Stimulated activated CD4-positive, alpha-beta T cell treated with anti-CD3 and anti-CD28 coated beads, Interleukin-15, amount 100 ng/mL, for 24 hours (primary cell): ENCODE measurements at places on chromosomes 2 and 18.

DNA sequence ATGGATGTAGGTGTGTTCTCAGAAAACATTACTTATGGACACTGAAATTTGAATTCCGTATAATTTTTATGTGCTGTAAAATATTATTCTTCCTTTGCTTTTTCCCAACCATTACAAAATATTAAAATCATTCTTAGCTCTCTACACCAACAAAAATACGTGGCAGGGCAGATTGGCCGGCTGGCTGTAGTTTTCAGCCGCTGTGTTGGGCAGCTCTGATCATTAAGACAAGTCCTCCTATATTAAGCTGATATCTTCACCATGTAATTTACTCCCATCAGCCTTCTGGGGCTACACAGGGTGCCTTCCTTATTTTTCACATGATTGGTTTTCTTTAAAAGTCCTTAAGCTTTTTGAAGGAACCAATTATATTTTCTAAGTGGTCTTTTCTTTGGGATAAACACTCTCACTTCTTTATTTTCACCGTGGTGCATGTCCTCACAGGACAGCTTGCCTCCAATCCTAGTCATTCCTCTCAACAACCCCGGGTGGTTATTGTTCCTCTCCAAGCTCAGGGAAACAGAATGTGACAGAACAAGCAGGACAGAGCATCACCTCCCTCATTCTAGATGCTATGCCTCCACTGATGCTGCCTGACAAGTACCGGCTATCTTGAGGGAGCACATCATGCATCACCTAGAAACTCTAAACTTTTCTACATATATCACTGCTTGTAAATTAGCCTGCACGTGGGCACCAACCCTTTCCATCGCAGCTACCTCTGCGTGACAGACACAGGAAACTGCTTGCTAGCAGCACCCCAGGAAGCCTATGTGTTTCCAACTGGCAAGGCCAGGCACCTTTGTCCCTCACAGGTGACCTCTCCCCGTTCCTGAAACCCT is 362.3 kb downstream of the MYCN start:
- DNase-seq: no peak

- no peak for DNase-seq
Observed at GRCh38 chr2:9918275-9918674, 33.2 kb upstream of the GRHL1 start.

DNA sequence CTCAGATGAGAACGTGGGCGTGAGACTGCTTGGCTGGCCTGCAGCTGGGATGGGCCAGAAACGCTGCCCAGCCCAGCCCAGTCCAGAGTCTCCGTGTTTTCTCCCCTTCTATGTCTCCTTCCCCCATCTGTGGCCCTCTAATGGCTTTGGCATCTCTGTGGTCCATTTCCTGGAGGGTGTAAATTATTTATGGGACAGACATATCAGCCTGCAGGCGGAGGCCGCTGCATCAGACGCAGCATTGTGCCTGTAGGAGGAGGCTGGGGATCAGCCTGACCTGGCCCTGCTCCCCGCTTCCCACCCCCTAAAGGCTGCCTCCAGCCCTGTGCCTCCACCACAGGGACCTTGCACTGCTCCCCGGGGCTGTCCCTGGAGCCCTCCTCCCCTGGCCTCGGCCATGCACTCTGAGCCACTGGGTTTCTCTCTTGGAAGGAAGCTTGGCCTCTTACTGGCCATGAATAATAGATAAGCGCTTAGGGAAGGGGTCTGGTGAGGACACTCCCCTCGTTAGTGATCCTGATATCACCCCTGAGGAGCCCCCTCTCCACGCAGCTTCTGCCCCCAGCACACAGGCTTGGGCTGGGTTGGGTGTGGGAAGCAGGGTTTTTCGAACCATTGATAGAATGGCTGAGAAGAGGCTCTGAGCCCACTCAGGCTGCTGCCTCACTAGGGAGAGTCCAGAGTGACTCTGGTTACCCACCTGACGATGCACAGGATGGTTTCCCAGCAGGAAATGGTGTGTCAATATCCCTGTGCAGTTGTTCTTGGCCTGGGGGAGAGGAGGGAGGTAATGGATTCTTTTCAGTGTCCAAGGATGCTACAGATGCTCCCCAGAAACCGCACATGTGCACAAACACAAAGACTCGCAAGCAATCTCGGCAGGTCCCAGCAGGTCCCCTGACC is 185.5 kb downstream of the MYCN start:
- no peak for DNase-seq

DNA sequence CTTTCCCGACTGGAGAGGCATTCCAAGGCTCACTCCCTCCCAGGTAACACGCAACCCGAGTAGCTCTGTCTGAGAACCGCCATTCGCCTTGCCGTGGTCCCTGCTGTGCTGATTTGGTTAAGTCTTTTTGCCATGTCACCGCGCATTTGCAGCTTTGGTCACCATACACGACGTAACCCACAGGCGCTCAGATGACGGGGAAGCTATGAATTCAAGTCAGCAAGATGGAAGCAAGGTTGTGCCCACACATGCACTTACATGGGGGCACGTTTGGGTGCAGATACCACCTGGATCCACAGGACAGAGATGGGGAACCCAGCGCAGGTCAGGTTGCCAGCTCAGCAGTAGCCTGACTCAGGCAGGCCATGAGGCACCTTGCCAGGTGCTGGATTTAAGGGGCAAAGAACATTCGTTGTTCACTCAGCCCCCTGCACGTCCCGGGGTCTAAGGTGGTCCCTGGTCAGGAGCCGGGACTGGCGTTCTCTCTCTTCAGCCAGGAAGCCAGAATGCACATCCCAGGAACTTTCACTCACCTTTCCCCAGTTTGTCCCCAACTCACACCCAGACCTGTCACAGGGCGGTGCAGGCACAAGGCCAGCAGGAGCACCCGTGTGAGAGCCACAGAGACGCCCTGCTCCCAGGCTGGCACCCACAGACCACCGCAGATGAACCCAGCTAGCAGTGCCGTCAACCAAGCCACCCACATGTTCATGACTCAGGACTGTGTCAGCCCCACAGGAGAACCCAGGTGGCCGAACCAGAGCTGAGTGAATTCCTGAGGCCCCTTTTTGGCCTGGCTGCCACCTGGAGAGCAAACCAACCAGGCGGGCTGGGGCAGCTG is 19.9 kb downstream of the SNED1 start:
- DNase-seq: no peak

- no peak for DNase-seq
Observed at GRCh38 chr2:16050261-16050907, 110.0 kb downstream of the MYCN start.

GRCh38 chr18:32724071-32724749 is 48.6 kb downstream of the KLHL14 start:
- no peak for DNase-seq

DNA sequence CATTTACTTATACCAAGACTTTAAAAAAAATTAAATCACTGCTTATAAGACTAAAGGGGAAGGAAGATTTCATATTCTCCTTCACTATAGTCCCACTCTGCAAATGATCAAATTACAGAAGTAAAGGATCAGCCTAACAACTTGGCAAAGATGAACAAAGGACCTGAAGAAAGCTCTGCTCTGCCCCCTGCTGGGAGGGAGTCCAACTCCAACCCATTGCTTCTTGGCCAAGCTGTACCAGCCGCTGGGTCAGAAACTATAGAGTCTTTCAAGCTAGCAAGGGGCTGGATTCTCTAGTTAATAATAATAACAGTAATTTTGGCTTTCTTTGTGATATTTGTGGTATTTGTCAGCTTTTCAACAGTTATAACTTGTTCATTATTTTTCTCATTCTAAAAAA is 927.0 kb upstream of the CRIM1 start:
- peak; percentile 40 for DNase-seq

DNA sequence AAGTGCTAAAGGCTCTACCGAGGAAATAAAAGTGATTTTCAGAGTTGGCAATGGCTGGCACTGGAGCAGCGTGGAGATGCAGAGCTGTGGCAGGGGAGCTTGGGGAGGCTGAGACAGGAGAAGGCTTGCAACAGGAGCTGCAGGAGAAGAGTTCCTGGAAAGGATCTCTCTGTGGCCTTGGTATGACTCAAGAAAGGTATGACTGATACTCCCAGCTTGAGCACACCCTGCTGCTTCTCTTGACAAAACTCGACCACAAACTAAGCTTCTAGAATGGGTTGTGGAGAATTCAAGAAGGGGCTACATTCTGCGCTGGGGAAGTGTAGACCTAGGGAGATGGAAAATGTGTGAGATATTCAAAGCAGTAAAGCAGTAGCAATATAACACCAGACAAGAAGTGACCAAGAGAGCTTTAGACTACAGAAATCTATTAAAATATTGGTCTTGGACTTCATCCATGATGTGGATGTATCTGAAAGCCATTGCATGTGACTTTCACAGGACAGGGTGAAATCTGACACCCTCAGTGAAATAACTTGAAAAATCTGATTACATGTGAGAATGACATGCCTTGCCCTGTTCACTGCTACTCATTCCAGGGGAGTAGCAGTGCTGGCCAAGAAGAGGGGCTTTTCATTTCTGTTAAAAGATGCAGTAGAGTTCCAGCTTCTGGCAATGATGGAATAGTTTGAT is 41.5 kb downstream of the SUCLG1 start:
- no peak for DNase-seq

DNA sequence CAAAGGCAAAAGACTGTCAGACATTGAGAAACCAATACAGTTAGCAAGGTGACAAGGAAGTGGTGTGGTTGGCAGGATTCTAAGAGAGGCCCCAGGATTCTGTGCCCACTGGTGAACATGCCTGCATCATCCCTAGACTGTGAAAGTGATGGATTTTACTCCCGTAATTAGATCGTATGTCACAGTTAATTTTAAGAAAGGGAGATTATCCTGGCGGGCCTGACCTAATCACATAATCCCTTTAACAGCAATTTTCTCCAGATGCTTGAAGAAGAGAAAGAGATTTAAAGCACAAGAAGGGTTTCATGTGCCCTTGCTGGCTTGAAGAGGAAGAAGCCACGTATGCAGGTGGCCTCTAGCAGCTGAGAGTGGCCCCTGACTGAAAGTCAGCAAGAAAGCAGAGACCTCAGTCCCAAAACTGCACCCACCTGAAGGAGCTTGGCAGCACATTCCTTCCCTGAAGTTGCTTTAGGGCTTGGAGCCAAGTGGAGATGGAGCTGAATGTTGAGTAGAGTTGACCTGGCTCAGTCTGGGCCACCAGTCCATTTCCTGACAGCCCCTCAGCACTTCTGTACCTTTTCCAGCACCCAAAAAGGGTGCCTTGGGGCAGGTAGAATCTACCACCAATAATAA is 49.1 kb downstream of the GTF3C3 start:
- DNase-seq: no peak

- no peak for DNase-seq
Observed at GRCh38 chr2:183998797-183999190, 599.5 kb upstream of the ZNF804A start.

GRCh38 chr2:71545572-71546274 is 92.4 kb downstream of the DYSF start:
- peak; percentile 54 for DNase-seq

- DNase-seq: no peak
Observed at GRCh38 chr2:230134496-230135129, 65.9 kb upstream of the SLC16A14 start.

DNA sequence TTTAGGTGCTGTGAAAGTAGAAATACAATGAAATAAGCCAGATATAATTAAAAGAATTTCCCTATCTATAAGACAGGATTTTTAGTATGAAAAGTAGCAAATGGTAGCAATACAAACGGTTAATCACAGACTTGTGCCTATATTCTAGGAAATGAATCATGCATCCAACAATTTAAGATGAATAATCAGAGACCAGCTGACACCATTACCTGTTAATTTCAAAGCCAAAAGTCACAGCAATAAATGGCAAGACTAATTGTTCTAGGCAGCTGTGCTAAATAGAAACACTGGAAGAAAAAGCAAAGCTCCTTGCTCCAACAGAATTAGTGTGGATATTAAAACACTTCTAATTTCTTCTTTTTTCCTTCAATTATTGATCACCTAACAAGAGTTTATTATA is 35.1 kb upstream of the MPP4 start:
- DNase-seq: no peak

- DNase-seq: no peak
Observed at GRCh38 chr2:56009758-56010458, 86.3 kb upstream of the EFEMP1 start.

DNA sequence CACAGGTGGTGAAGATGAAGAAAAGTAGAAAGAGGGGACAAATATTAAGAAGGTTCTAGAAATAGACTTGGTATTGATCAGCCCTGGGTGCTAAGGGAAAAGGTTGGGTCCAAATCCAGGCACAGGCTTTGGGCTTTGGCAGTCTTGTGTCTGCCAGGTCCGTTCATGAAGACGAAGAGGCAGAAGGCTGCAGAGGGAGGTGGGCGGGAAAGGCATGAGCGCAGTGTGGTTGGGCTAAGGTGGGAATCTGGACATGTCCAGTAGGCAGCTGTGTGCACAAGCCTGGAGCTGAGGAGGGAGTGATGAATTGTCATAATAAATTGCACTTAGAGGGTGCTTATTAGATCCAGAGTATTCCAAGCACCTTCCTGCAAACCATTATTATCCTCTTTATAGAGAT is 105.7 kb upstream of the TEX51 start:
- no peak for DNase-seq

DNA sequence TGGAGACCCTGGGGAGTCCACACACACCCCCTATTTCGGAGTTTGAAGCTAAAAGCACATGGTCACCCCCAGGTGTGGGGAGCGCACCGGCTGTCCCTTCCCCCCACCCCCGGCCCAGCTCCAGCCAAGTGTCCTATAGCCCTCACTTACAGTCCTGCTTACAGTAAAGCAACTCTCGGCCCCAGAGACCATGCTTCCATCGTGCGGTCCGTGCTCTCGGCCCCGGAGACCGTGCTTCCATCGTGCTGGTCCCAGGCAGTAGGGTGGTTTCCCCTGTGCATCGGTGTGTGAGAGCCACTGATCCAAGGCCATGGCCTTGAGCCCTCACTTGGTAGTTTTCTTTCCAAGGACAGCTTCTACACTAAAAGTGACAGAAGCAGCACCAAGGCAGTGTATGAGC is 48.7 kb downstream of the GBX2 start:
- no peak for DNase-seq
